Fibroblast of skin of left quadriceps (primary cell): ENCODE measurements at places on chromosomes 16 and 17.
A peak's percentile ranks its signal among the peaks of the same experiment; 100 is the strongest.

GRCh38 chr17:28227316-28228108 lies 91.5 kb upstream of the TMEM97 start:
- DNase-seq, result no peak

DNA sequence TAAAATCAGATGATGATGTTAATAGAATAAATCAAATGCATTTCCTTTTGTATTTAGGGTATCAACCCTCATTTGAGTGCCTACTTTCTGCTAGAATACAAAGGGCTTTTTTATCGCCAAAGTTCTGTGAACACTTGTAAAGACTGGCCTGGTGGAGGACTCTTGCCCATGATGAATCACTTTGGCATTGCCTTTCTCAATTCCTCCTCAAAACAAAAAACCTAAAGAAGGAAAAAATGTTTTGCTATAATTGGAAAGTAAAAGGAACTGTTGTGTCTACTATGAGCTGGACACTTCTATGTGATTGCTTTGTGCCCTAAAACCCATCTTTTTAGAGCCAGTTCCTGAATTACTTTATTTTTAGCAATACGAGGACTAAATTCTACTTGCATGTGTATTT lies 13.0 kb upstream of the DHRS11 start:
- DNase-seq, result no peak

GRCh38 chr17:48545539-48545938 lies 630 bp upstream of the HOXB2 start:
- DNase-seq, result no peak

GRCh38 chr16:1914988-1915387 lies 3.2 kb downstream of the HS3ST6 start:
- no peak for DNase-seq

DNA sequence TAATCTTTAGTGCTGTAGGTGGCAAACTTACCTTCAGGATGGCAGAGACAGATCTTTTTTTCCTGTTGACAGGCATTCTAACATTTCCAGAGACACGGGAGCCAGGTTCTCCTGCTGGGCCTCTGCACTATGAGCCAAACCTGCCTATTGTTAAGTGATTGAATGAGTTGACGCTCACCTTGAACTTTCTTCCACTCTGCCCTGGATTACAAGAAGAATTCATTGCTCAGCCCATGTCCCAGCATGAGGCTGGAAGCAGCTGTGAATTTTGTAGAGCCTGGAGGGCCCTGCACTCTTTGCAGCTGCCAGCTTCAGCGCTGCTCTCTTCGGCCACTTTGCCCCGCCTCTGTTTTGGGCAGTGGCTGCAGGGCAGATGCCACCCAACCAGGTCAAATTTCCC lies 9.4 kb upstream of the SLC7A5 start:
- no peak for DNase-seq

- no peak for DNase-seq
Measured at GRCh38 chr17:77527836-77528505, 387.2 kb downstream of the SEC14L1 start.

DNA sequence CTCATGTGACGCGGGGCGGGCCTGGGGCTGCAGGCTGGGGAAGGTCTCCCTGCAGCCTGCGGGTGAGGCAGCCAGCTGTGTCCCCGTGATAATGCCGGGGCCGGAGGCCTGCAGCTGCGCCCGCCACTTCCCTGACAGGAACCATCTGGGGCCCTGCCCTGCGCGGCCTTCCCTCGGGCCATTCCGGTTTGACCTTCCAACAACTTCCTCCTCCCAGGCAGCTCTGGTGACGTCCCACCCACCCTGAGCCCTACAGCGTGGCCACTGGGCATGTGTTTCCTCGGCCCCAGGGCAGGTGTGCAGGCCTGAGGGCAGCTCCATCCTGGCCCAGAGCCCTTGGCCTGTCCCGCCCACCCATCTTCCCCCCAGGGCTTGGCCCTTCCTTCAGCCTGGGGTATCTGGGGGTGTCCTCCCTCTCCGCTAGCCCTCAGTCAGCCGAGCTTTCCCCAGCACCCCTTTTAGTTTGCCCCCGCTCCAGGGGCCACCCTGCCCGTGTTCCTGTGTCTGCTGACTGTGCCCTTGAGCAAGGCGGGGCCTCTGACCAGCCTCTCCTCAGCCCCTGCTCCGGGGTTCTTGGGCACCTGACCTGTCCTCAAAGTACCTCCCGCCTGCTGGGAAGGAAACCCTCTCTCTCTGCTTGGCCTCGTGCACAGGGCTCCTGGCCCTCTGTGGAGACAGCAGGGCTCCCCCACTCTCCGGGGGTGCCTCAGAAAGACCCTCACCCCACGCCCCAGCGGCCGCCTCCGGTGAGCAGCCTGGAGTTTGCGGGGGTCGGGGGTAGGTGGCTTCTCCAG lies at the start of gene CBFA2T3:
CBFA2T3 (minus strand) TSS at position 190 of the 794 bp plus-strand sequence. CDS start 400 bp downstream, outside the sequence.
- no peak for DNase-seq

DNA sequence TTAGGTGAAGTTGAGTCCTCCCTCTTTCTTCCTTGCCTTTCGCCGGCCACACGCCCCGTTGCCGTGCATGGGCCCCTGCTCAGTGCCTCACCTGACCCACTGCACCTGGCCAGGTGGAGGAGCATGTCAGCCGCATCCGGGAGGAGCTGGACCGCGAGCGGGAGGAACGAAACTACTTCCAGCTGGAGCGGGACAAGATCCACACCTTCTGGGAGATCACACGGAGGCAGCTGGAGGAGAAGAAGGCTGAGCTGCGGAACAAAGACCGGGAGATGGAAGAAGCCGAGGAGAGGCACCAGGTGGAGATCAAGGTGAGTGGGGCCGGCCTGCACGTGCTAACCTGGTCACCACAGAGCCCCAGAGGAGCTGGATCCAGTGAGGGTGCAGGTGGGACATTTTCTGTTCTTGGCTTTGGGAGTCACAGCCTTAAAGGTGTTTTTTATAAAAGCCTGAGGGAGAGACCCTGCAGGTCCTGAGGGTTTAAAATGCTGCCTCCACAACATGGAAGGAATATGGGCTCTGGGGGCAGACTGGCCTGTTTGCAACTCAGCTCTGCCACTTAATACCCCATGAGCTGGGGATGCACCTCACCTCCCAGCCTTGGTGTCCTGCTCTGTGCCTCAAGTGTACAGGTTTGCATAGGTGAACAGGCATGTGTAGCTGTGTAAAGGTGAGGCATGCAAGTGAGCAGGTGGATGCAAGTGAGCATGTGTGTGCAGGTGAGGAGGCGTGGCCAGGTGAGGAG lies 12.1 kb upstream of the DBNDD1 start:
- no peak for DNase-seq

DNA sequence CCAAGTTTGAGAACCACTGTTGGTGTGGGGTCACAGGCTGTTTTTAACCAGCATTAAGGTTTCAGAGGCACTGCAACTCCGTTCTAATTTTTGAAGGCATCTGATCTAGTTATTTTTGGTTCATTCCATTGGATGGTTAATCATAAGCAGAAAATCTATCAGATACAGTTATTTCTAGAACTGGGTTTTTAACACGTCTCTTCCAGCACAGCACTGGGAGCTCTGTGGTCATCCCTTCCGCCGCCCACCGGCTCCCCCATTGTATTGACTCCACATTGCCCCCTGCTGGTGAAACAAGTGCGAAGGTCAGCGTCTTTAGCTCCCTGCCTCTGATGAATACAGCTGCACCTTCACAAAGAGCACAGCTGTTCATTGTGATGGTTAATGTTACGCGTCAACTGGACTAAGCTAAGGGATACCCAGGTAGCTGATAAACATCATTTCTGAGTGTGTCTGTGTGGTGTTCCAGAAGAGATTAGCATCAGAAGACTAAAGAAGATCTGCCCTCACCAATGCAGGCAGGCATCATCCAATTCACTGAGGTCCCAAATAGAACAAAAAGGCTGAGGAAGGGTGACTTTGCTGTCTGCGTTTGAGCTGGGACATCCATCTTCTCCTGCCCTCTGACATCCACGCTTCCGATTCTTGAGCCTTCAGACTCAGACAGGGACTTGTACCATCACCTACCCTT lies 8.5 kb downstream of the CCL18 start:
- DNase-seq, result no peak

DNA sequence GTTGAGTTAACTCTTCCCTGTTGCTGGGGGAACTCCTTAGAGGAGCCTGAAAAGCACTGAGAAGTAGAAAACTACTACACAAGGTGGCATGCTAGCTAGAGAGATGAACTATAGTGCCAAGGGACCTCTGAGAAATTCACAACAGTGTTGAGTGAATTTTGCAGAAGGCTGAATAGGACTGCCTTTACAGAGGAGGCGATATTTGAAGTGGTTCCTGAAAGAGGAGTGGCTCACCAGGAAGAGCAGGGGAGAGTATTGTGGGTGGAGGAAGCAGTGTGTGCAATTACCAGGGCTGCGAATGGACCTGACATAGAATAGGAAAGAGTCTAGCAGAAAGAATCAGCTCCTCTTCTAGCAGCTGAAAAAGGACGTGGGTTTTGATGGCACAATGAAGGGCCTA lies 66.4 kb downstream of the CDK5R1 start:
- no peak for DNase-seq

DNA sequence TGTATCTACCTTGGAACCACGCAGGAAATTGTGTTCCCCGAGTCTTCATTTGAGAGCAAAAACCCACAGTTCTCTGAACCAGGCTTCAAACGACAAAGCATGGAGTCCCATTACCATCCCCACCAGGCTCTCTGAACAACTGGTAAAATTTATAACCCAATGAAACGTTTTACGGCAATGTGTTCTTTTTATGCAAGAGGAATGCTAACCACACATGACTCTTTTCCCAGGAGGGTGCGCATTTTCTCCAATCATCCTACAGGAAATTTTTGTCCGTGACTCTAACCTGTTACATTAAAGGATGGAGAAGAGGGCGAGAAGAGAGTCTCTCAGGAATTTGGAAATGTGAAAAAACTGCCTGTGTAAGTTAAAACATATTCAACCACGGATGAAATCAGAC lies 17.8 kb downstream of the STX8 start:
- peak; percentile 93 for DNase-seq

GRCh38 chr17:57868007-57868909 lies 18.4 kb upstream of the MRPS23 start:
- DNase-seq, result peak; percentile 84

DNA sequence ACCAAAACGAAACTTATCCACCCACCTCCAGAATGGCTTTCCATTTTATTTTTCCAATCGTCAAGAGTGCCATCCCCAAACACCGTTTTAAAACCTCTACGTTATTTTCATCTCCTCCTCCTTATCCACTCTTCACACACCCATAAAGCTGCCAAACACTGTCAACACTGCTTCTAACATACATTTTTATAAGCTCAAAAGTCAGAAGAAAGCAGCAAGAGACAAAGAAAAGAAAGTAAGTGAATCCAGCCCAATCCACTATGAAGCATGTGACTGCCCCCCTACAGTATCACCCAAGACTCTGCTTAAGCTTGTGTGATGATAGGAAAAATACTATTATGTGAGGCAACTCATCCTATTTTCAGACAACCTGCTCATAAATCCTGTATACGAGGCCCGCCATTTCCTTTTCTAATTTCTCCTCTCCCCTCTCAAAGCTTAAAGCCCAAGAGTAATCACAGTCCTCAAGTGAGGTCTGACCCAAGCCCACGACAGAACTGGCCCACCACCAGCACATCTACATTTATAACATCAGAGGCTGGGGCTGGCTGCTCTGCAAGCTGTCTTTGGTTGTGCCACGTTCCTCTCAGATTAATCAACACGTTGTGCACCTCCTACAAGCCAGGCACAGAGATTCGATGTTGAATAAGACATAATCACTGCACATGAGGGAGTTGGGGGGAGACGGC lies 16.3 kb downstream of the USP31 start:
- no peak for DNase-seq

- DNase-seq, result no peak
Measured at GRCh38 chr17:492022-492413, 139.4 kb upstream of the RPH3AL start.

DNA sequence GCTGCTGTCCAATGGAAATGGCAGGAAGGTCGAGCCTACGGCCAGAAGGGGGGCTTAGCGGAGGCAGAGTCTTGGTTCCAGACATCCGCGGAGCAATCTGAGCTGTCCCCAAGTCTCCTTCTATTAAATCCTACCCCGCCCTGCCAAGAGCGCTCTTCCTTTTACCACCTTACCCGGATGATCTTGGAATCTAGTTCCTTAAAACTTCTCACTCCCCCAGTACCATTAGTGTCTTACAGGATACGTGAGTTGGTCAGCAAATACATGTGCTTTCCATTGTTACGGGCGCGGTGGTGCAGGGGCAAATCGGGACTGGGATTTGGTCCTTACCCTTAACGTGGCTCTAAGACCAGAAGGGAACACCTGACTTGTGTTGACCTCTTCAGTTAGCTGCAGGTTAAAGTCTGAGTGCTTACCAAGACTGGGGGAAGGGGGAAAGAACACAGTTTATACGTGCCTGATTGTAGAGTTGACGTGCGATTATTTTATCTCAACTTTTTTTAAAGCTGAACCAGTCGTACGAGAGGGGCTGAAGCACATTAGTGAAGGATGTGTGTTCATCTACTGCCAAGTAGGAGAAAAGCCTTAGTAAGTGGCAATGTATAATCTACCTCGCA lies 495 bp downstream of the TXNDC17 start:
- DNase-seq, result no peak

GRCh38 chr17:82333279-82334171 lies at the start of gene SECTM1:
Gene SECTM1, minus strand, starts transcription at chr17:82333766. Its CDS starts 6,526 bp downstream, at chr17:82327240.
- DNase-seq, result no peak

DNA sequence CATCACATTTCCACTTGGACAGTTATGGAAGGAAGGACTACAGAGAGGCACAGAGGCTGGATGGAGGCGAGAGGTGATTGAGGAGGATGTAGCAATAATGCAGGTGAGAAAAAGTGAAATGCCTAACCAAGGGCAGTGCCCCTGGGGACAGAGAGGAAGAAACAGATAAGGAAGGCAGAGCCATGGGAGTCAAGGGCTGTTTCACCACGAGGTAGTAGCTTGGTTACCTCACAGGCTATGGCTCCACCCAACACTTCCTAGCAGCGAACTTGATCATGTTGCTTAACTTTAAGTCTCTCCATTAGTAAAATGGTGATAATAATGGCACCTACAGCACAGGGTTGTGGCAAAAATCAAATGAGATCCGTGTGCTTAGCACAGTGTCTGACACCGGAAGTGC lies 83.9 kb downstream of the YPEL2 start:
- DNase-seq, result no peak

DNA sequence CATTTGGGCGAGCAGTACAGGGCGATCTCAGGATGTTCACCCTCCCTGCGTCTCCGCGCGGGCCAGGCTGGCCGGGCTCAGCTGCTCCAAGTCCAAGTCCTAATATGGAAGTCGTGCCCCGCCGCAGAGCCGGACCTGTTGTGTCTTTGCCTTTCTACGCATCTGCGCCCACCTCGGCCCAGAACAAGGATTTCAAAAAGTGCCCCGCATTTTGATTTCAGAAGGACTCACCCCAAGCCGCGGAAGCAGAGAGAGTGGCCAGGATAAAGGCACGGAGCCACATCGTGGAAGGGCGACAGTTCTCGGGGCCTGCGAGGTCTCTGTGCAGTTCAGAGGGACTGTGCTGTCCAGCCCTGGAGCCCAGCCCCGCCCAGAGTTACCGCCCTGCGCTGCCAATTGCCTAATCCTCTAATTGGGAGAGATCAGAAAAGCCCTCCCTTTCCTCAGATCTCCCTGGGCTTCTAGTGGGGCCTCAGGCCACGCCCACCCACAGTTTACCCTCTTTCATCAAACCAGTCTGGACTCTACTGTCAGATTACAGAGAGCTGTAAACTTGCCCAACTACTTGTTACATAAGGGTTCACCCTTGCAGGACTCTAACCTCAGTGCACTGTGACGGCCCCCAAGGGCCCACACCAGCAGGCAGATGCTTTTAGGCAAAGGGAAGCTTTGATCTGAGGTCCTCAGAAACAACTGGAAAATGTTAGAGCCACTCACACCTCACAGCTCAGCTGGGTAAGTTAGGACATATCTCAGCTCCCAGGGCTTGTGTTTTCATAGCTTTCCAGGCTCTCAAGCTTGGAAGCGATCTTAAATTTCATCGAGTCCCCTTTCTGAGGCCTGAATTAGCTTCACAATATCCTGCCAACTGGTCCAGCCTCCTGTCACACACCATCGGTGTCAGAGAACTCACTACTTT lies at the start of gene CES1:
CES1 (minus strand) TSS at position 324 of the 919 bp plus-strand sequence; CDS start at position 283, 41 bp downstream.
- no peak for DNase-seq
